Activated gamma-delta T cell (primary cell): ENCODE measurements at places on chromosomes 7 and 10.

DNA sequence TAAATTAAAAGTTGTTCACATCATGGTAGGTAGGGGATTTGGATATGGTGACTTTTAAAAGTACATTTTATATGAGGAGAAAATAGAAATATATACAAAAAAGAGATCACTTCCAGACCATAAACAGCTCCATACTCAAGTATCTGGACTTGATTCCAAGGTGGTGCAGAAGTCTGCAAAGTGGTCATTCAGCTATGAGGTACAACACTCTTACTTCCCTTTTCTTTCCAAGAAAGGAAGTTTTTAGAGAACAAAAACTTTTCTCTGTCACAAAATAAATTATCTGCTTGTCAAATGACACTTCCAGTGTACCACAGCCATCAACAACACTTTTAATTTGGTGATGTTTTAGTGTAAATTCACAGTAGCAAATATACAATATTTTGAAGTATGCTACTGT is 1013.5 kb downstream of the GATA3 start:
- no peak for DNase-seq

GRCh38 chr10:123904834-123905409 is 13.3 kb upstream of the CPXM2 start:
- DNase-seq = no peak

GRCh38 chr10:27683226-27683625 is 62.4 kb downstream of the MKX start:
- no peak for DNase-seq

DNA sequence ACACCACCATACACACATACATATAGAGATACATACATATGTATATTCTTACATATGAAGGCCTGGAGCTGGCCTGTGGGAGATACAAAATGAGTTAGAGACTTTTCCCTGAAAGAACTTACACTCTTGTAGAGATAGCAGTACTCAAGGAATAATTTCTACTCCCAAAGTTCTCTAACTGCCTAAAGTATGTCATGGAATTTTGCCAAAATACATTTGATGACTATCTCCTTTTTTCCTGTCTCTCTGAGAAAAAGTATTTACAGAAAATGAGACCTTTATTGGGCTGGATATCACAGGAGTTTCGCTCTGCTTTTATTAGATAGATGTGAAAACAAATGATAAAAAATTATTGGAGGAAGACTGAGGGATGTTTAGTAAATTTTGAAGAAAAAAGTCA is 220.1 kb downstream of the POU6F2 start:
- DNase-seq = no peak

DNA sequence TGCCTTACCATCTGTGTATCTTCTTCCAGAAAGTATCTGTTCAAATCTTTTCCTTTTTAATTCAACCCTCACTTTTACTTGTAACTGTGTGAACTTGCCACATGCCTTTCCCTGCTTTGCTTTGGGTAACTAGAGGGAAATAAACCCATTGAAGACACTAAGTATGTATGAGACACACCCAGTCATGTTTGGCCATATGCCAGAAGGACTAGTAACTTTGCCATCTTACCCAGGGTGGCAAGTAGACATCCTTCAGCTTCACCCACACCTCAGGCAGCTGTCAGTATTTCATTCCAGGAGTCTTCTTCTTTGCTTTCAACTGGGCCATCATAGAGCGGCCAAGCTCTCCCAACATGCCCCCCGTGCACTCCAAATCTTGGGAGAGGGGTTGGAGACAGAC is 323.1 kb downstream of the TNS3 start:
- DNase-seq = no peak

DNA sequence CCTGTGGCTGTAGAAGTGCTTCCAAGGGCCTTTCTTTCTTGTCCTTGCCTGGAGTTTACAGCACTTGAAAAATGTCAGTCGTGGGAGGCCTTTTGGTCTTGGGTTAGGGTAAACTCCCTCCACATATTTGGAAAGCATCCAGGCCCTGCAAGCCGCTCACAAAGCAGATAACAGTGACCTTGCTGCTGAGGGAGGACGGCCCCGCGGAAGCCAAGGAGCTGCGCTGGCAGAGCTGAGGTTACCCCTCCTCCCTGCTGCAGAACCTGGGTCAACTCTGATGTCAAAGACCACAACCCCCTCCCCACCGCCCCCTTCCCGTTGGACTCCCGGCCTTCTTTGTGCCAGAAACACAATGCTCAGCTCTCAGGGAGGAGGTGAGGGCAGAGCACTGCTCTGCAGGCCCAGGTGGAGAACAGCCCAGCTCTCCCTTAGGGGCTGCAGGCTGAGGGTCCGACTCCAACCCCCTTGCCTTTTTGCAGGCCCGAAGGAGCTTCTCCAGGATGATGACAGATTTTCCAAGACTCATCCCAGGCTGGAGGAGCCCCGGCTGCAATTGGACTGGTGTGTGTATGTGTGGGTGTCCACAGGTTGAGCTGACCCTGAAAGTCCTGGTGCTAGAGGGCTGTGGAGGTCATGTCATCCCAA is 957.6 kb upstream of the ZNF722 start:
- no peak for DNase-seq

DNA sequence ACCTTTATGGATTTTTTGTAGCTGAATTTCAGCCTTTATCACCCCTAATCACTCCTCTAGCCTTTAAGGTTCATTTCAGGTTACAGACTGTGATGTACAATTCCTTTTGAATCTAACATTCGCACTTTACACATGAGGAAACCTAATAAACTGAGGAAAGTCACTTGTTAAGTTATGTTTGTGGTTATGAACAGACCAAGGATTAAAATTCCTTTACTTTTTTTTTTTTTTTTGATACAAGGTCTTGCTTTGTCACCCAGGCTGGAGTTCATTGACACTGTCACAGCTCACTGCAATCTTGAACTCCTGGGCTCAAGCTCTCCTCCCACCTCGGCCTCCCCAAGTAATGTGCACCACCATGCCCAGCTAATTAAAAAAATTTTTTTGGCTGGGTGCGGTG is 3.6 kb downstream of the MCU start:
- no peak for DNase-seq
